GM03348 (cell line): ENCODE measurements at places on chromosomes 6 and 20.
A peak's percentile ranks its signal among the peaks of the same experiment; 100 is the strongest.

DNA sequence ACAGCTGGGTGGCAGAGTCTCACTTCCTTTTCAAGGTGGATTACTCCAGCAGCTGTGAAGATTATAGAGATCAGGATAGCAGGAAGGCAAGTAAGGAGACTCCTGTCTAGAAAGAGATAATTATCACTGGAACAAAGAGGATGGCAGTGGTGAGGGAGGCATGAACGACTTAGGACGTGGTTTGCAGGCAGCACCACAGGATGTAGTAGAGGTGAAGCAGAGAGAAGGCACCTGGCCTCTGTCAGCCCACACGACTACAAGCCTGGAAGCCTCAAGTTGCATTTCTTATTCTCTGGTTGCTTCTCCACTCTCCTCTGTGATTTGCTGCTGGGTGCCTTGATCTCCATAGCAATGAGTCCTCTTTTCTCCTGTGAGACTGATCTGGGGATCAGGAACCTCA is 62.7 kb downstream of the TSHZ2 start:
- DNase-seq: no peak

DNA sequence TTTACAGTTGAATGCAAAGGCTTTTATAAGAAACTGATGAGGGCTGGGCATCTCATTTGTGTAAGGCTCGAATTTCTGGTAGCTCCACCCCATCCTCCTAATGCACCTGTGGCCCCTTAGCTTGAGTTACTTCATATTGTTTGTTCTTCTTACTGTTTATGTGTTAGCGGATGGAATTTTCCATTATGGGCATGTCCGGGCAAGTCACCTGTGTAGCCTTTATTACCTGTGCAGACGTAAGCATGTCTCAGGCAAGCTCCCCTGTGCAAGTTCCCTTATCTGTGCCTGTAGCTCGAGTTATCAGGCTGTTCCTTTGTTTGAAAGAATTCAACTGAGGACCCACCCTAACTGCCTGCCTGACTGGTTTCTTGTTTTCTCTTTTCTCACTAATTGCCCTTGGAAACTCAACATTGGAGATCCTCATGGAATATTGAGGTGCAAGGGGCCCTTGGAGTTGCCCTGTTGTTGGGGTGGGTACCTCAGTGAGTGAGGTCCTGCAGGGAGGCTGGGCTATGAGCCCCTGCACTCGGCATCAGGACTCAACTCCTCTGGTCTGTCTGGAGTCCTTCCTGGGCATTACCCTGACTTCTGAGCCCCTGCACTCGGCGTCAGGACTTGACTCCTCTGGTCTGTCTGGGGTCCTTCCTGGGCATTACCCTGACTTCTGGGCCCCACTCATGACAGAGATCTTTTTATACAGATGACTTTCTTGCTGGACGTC is 207.9 kb upstream of the SULF2 start:
- no peak for DNase-seq

DNA sequence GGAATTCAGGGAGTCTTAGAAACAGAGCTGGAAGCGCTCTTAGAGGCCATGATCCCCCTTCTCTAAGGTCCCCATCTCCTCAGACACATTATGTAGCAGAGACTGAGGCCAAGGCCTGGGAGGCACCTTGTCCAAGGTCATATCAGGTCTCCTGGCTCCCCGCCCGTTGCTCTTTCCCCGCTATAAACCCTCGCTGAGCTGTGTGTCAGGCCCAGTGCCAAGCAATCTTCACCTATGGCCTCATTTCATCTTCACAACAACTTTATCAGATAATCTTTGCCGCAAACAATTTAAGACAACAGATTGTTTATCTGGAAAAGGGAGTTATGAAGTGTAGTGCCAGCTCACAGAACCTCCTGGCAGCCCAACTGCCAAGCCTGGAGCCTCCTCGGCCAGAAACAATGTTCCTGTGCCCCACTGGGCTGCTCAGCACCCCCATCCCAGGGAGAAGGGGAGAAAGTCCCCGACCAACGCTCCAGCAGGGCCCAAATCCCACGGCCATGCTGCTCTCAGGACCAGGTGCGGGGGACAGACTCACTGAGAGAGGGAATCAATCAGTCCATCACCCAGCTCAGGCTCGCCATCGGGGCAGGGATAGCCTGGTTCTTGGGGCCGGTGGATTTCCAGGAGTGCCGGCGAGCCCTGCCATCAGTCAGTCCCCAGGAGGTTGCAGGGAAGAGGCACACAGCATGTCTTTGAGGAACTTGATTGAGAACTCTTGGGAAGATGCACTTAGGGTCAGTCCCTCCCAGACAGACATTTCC is 16.9 kb upstream of the FANCE start:
- no peak for DNase-seq

DNA sequence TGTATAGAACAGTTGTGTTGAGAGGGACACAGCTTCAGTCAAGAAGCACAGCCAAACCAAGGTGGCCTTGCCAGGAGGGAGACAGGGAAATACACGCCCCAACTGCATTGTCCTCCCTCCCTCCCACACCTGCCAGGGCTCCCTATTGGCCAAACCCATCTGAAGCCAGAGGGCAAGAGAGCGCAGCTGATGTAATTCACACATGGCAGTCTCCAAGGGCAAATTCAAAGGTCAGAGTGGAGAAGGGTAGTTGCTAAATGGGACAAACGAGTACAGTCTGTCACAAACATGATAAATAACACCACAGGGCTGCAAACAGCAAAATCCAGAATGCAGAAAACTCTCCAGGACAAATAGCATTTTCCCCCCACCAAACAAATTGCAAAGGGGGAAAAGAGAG is 23.2 kb upstream of the PPP1R16B start:
- DNase-seq: no peak

GRCh38 chr6:123089226-123089625 is 93.2 kb downstream of the CLVS2 start:
- DNase-seq: no peak

DNA sequence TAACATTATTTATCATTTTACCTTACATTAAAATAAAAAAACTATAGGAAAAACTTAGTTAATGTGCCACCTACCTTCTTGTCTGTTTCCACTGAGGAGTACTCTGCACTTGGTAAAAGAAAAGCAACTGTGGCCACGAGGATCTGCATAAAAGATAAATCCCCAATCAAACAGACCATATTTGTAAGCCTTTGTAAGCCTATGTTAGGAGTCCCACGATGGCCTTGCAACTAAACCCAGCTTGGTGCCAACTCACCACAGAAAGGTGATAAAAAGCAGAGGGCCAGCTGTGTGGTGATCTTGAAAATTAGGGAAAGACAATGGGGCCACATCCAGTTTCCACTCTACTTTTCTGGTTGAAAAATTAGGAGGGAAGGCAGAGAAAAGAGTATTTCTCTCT is 156.9 kb downstream of the INSM1 start:
- DNase-seq: no peak

DNA sequence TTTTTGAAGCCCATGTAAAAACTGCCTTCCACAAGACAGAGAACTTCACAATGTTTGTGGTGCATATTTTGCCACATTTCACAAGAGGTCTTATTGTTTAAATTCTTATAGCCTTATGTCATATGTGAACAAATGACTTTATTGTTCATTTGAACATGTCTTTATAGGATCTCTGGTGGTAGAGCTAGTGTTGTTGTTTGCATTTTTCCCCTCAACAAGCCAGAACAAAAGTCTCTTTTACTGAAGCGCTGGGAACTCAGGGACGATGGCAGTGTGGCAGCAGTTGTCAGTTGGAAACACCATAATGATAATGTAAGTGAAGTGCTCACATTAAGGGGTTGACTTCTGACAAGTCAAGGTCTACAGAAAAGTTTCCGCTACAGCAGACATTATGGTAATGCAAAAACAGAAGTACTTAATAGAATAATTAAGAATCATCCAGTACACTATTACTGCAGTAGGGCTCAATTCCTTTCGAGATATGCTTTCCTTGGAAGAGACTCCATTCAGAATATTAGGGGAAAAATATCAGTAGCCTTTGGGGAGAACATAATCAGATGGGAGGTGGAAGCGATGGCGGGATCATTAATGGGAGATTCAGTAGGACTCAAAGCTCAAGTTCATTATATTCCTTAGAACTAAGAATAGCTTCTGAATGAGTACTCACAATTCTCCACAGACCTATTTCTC is 180.0 kb downstream of the GJA10 start:
- DNase-seq: no peak

- DNase-seq: no peak
Measured at GRCh38 chr6:11389977-11390376, 147.6 kb upstream of the TMEM170B start.

- no peak for DNase-seq
Measured at GRCh38 chr20:9613871-9614270, 99.5 kb downstream of the LAMP5 start.

DNA sequence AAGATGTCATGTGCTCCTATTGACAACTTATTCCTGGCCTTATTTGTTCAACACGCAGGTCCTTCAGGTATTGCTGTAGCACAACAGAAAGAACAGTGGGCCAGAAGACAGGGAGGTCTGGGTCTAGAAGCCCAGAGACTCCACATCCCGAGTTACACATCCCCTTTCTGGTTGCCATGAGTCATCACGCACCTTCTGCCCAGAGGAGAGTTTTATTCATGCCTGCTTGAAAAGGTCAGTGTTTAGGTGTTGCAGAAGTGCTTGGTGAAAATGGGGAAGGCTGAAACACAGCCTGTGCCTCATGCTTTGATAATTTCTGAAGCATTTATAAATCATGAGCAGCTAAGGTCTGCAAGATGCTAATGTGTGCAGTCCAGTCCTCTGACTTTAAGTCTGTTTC is 256.4 kb downstream of the GMPR start:
- DNase-seq: no peak

DNA sequence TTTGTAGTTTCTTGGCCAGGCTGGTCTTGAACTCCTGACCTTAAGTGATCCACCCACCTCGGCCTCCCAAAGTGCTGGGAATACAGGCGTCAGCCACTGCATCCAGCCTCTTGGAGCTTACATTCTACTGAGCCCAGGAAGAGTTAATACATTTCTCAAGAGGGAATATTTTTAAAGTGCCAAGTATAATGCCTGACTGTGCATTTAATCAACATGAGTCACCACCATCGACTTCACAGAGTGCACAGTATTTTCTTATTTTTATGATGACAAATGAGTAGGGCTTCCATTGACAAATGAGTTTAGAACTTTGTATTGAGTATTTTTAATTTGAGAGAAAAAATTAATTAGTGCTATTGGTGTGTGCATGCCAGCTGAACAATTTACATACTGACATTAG is 72.2 kb downstream of the SASH1 start:
- DNase-seq: peak; percentile 71

DNA sequence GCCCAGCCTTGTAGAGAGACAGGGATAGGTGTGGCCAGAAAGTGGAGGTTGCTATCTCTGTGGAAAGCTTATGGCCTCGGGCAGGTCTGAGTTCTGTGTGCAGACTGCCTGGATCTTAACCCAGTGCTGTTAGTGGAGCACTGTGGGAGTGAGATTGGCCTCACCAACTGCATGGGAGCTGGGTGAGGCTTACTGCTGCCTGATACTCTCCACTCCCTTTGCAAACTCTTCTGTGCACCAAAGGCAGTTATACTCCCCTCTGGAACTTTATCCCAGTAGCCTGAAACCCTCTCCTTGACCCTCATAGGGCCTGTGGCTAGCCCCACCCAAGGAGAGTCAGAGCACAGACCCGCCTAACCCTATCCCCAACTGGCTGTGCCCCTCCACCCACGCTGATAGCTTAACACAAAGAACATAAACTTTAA is 41.4 kb upstream of the PKIB start:
- DNase-seq: no peak

GRCh38 chr20:47248448-47248966 is 108.0 kb downstream of the ZMYND8 start:
- DNase-seq: no peak

DNA sequence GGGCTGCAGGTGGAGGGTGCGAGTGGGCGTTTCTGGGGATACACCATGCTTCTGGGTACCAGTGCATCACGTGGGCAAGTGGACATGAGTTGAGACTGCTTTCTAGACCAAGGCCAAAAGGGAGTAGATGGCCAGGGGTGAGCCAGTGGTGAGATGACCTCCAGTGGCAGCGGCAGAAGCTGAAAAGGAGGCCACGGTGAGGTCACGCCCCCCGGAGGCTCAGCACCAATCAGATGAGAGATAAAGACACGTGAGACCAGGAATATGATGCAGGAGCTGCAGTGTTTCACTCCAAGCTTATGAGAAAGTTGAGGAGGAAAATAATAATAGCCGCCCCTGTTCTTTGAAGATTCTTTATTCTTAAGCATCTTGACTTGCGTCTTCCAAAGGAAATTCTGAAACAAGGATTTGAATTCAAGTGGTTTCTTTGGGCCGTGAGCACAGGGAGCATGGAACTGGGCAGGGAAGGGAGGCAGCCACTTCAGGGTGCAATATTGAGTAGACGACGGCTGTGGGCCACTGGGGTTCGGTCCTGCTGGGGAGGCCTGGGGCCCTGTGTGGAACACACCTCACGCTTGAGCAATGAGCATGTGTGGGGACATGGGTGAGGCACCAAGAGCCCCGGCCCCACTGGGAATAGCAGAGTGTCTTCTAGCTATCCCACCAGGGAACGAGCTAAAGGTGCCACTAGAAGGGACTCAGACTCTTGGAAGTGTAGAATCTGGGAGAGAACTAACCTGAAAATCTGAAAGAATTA is 156.7 kb upstream of the LRFN2 start:
- no peak for DNase-seq

DNA sequence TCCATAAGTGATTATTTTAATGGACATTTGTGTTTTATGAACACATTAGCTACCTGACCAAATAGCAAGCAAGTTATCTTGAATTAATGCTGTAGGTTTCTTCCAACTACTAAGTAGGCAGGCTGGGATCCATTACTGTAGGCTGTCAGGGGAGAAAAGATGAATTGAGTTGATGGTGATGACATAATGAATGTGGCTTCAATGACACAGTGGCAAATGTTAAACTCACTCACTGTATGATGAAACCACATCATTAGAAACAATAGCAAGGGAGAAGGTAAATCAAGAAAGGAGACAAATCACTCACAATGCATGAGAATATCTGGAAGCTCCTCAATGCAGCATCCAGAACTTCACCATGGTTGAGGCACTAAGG is 529.7 kb upstream of the CITED2 start:
- DNase-seq: no peak

DNA sequence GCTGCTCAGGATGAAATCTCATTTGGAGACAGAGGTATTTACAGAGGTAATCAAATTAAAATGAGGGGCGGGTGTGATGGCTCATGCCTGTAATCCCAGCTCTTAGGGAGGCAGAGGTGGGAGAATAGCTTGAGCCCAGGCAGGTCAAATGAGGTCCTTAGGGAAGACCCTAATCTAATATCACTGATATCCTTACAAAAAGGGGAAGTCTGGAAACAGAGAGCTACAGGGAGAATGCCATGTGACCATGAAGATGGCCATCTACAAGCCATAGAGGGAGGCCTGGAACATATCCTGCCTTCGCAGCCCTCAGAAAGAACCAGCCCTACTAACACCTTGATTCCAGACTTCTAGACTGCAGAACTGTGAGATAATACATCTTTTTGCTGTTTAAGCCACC is 8.3 kb downstream of the MTCL3 start:
- DNase-seq: no peak

- DNase-seq: no peak
Measured at GRCh38 chr6:102798636-102799035, 1405.1 kb downstream of the GRIK2 start.

- DNase-seq: no peak
Measured at GRCh38 chr6:127404133-127404532, 55.1 kb downstream of the KIAA0408 start.
